ENCODE measurements at places on chromosomes 13 and 19.

DNA sequence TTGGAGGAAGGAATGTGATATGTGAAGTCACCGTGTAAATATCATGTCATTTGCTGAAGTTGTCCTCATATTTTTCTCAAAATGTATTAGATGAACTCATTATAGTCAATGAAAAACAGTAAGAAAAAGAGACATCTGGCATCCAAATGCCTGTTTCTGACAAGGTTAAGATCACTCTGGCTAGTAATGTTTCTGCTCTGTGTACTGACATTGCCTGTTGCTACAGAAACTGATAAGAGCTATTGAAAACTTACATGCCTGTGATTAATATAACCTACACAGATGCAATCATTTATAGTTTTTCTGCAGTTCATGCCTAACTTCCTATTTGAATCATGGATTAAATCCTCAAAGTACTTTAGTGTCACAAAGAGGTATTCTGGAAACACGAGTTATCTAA is 249.8 kb downstream of the NBEA start:
- no peak for DNase-seq

DNA sequence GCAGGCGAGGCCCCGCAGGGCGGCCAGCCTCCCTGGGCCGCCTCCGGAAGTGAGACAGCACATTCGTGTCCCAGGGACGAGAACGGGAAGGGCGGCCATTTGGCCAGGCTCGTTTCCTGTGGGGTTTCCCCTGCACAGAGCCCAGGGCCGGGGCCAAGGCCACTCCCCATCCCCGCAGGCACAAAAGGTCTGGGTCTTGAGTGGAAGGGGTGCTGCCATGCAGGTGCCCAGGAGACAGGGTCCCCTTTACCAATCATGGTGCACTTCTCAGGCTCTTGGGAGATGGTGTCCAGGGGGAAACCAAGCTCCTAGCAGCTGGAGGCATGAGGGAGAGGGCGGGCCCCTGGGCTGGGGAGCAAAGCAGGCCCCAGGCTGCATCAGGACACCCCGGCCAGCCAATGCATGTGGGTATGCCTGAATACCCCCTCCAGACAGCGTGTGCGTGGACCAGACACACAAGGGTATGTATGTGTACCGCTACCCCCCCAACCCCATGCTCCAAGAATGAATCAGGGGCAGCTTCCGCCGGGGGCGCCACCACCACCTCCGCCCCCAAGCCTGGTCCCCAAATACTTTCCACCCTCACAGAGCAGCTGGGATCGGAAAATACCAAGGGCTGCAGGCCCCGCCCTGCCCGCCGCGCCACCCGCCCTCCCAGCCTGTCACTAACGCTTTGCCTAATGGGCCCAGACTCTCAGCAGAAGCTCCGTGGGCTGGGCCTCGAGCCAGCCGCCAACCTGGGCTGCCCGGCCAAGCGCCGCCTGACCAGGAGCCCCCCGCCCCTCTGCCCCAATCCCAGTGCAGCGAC is 37.6 kb upstream of the NANOS3 start:
- DNase-seq = peak; percentile 85

DNA sequence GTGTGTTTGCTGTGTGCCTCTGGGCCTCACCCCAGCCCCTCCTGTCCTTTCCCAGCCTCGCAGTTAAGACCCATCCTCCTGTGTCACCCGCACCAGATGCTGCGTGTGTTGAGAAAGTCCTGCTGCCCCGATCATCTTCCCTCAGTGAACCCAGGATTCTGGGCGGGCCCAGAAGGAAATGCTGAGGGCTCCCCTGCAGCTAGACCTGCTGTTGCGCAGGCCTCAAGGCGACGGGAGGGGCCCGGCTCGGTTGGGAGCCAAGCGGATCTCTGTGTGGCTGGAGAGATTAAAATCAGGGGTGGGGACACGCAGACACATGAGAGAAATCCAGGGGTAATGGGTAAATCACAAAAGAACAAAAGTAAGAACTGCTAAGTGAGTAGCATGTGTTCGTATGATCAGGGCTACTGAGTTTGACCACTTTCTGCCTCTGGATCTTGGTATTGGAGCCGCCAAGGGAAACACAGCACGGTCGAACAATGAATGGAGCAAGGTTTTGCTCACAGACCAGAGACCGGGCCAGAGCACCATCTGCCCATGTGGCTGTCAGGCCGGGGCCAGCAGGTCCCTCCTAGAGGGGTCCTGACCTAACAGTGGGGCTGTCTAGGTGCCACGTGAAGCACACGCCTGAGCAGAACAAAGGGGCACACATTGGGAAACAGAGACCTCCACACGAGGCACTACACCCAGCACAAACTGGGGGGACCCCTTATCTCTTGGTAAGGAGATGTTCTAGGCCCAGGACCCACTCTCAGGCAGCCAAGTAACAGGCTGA is 7.1 kb downstream of the ZSCAN1 start:
- DNase-seq = no peak

DNA sequence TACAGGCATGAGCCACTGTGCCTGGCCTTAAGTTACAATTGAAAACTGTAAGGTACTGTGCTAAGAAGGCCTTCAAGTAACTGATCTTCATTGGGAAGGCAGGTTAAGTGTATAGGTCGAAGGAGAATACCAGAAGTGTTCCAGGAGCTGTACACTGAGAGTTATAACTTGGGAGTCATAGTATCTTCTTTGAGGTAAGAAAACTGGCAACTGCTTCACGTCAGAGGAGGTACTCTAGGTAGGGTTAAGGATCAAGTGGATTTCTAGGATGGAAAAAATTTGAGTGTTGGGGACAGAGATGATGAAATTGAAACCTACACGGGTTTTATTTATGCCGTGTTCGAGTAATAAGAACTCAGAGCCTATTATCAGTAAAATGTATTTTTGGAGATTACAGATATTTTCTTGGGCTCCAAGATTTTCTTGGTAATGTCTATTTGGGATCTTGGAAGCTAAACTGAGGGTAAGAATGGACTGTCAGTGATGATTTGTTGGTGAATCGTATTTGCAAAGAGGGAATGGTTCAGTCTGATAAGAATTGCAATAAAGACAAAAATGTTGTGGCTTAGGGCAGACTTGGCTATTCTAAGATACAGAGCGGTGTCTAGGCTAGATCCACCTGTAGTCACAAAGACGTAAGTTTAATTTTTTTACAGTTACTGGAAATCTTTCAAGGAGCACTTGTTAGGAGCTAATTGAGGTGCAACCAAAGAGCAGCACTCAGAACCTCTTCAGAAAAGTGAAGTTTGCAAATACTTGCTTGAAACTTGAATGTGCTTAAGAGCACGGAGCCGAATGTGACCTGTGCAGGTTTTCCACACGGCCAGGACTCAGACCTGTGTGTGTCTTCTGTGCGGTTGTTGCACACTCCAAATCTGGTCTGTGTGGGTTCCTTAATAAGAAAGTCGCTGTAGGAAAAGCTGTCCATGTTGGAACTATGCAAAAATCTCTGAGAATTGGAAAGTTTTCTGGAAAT is 102.5 kb downstream of the URI1 start:
- DNase-seq = no peak

- DNase-seq = peak; percentile 42
Measured at GRCh38 chr19:33134571-33135041, 2.7 kb downstream of the WDR88 start.

- no peak for DNase-seq
Measured at GRCh38 chr19:19004144-19004543, 29.2 kb downstream of the SUGP2 start.

- DNase-seq = no peak
Measured at GRCh38 chr13:50651922-50652321, 191.6 kb downstream of the DLEU7 start.

DNA sequence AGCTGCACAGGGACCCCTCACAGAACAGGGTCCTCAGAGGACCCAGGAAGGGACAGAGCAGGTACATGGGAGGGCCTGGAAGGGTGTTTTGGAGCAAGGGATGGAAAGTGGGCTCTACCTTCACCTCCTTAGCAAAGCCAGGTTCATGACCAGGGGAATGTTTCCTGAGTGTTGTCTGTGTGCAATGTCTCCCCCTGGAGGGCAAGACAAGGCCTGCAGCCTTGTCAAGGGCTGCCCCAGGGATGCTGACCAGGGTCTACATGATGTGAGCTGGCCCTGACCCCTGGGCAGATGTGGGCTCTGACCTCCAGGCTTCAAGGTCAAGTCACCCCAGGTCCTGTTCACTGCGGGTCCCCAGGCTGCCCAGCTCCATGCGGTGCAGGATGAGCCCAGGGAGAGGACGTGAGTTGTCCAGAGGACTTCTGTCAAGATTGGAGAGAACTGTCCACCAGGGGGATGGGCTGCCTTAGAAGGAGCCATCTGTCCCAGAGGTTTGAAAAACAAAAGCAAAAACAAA is 1.0 kb upstream of the CEACAM1 start:
- DNase-seq = peak; percentile 39

- DNase-seq = no peak
Measured at GRCh38 chr13:78826936-78827335, 168.0 kb upstream of the OBI1 start.

DNA sequence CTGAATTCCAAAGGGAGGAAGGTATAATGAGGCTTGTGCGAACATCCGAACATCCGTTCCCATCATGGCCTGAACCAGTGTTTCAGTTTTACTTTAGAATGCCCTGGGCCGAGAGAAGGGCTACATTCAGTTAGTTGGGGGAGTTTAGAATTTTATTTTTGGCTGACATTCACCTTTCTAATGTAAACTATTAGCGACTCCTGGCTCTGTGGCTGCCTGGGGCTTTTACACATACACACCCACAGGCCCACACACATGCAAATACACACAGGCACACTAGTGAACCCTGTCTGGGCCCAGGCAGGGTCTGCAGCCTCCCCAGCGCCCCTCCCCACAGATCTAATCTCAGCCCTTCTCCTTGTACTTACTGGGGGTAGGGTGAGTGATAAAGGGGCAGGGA is 6.1 kb downstream of the GAPDHS start:
- no peak for DNase-seq

GRCh38 chr19:11018763-11019162 is 57.9 kb downstream of the SMARCA4 start:
- DNase-seq = no peak

DNA sequence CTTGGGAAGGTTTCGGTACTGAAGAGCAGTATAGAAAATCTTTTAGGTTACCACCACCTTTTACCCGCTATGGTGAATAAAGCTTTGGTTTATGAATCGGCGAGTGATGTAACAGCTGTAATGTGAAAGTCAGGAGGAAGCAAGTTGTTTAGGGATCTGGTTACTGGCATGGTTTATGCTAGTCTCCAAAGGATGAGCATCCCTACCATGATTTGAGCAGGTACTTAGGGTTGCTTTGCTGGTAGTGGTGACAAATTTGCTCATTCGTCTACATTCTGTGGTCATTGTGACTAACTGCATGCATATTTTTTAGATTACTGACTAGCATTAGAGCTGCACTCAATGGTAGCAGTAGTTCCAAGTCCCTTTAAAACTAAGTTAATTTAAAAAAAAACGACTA is 104.1 kb downstream of the FRY start:
- DNase-seq = no peak

- no peak for DNase-seq
Measured at GRCh38 chr19:43441716-43442115, 23.7 kb downstream of the LYPD3 start.

DNA sequence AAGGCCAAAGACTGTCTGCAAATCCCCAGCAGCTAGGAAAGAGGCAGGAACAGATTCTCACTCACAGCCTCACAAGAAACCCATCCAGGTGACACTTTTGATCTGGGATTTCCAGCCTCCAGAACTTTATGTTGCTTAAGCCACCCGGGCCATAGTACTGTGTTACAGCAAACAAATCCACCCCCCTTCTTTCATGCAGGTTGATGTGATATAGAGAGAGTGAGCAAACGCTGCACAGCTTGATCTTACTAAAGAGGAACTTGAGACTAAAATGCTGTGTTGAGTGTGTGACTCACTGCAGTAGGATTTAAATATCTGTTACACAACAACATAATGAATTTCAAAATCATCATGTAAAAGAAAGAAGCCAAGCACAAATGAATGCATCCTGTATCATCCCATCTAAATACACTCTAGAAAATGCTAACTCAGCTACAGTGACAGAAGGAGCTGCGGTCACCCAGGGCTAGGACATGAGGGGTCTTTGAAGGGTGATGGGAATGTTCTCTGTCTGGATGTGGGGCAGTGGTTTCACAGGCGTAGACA is 32.2 kb downstream of the RCBTB2 start:
- DNase-seq = no peak

DNA sequence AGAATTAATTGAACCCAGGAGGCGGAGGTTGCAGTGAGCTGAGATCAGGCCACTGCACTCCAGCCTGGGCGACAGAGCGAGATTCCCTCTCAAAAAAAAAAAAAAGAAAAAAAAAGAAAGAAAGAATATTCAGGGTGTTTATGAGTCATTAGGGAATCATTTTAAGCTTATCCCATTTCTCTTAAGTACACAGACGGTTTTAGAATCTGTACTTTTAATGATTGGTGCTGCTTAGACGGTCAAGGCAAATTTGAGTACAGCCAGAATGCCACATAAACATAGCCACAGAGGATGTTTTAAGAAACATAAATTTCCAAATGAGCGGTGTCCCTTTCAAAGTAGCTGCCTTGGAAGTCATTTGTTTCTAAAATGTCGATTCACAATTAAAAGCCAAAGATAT is 2.6 kb downstream of the SPRYD7 start:
- DNase-seq = no peak

DNA sequence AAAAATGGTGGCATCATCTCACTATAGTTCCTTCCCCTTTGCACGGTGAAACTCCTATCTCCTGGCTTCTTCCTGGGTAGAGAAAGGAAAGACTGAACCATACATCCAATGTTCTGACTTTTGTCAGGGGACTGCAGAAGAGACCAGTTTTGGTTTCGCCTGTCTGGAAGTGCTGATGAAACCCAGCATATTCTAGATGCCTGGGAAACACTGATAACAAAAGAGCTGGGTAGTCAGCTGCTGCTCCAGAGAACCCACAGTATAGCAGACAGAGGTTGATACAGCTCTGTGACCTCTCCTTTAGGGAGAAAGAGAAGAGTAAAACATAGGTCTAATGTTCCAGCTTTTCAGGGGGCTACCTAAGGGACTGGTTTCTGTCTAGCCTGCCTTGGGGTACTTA is 695.3 kb downstream of the DIAPH3 start:
- no peak for DNase-seq

GRCh38 chr13:103568314-103568713 is 502.1 kb upstream of the SLC10A2 start:
- no peak for DNase-seq

GRCh38 chr13:101397742-101398141 is 18.6 kb downstream of the NALCN start:
- no peak for DNase-seq

- DNase-seq = peak; percentile 51
Measured at GRCh38 chr13:46751811-46752635, 44.9 kb downstream of the ESD start.

DNA sequence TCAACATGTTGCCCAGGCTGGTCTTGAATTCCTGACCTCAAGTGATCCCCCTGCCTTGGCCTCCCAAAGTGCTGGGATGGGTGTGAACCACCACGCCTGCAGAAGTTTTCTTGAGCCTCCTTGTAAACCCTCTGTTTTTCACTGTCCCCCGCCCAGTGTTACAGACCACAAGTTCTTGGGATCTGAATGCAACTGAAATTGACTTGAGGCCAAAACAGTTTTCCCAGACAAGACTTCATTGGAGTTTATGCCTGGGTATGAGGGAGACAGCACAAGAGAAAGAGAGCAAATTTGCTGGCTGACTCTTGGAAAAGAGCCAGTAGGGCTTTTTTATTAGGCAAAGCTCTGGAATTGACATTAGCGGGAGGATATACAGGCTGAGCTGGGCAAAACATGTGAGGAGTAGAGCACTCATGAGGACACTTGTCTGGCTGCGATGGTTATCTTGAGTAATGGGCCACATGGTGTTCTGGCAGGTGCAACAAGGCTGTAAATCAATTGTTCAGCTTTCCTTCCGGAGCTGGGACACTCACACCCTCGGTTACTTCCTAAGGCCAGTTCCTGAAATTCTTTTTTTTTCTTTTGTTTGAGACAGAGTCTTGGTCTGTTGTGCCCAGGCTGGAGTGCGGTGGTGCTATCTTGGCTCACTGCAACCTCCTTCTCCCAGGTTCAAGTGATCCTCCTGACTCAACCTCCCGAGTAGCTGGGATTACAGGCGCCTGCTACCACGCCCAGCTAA is 12.7 kb upstream of the HNRNPL start:
- DNase-seq = no peak

Data from stimulated activated CD8-positive, alpha-beta memory T cell treated with anti-CD3 and anti-CD28 coated beads, Interleukin-4, amount 100 ng/mL, for 24 hours (primary cell).